ENCODE measurements at places on chromosomes 2 and 18.
A peak's percentile ranks its signal among the peaks of the same experiment; 100 is the strongest.

GRCh38 chr2:96142217-96143113 is 2.8 kb downstream of the DUSP2 start:
- no peak for DNase-seq

- no peak for DNase-seq
Observed at GRCh38 chr2:221034973-221035372, 537.1 kb downstream of the EPHA4 start.

- DNase-seq = no peak
Observed at GRCh38 chr2:197879812-197880408, 75.5 kb downstream of the PLCL1 start.

DNA sequence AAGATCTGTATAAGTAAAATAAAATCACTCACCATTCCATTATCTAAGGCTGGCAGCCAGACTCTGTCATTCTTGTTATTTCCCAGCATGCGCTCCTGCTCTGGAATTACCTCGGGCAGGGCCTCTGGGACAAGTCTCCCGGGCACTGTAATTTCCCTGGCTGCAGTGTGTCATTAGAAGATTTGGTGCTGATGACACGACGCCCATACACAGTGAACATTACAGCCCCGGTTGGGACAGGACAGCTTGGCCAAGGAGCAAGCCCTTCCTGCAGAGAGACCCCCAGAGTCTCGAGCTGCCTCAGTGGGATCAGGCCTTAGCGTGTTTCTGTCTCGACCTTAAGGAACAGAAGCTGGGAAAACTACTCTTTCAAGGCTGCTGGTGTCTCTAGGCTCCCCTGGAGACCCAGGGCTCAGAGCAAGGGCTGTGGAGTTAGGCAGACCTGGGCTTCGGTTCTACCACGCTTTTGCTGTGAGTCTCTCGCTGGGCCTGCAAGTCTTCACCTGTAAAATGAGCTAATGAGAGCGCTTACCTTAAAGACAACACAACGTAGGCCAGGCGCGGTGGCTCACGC is 39.7 kb downstream of the SMAD7 start:
- DNase-seq = no peak

DNA sequence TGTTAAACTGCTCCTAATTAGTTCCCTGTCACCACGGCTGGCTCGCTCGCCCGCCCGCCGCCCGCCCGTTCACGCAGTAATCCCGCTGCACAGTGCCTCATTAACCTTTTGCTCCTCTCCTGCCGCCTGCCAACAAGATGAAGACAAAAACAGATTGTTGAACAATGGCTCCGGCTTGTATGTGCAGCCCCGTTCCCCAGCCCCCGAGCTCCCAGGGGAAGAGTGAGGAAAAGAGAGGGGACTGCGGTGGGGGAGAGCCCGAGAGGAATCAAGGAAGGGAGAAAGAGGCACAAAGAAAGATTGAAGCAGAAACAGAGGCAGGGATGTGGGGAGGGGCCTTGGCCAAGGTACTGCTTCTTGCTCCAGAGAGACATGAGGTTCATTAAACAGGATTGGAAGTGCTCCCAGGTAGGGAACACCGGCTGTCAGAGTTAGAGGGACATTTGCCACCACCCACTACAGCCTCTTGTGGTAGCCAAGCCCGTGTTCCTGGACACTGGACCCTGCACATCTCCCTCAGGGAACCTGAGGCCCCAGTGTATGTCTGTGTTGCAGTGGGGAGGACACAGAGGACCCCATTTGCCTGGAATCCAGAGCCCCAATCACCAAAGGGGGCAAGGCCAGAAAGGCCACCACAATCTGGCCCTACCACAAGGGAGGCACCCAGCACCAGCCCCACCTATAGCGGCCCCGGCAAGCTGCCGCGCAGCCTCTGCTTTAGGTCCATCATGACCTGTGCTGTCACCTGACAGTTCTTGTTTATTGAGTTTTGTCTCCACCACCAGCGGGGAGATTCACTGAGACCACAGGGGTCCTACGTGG is 38.1 kb downstream of the EMX1 start:
- DNase-seq = no peak

GRCh38 chr18:63017076-63017475 is 301.7 kb downstream of the PHLPP1 start:
- no peak for DNase-seq

DNA sequence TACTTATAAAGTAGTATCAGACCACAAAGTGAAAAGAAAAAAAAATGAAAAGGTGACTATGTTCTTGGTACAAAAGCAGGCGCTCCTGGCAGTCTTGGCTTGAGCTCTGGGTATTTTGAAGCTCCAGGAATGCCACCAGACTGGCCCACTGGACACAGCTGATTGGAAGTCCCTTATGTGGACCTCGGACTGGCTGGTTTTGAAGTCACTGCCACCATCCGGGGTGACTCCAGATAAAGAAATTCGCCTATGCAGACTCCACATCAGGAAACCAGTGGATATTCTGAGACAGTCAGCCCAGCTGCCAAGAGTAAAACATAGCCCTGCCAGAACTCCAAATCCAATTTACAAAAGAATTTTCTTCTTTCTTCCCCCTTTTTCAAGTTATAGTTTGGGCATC is 28.0 kb downstream of the ACKR3 start:
- no peak for DNase-seq

DNA sequence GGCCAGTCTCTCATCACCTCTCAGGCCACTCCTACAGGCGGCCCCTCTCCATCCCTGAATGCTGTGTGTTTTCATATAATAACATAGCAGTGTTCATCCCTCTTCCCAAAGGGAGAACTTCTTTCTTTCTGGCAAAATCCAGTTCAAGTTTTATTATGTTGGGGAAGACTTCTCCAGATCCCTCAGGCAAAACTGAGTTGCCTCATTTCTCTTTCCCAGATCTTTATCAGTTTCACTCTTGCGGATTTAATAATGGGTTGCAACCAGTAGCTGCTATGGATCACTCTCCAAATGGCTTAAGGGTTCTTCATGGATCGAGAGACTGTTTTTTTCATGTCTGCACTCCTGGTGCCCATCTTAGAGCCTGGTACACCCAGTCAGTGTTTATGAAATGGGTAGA is 129.9 kb downstream of the FHOD3 start:
- DNase-seq = no peak

GRCh38 chr2:83967854-83968253 is 491.2 kb downstream of the SUCLG1 start:
- peak; percentile 4 for DNase-seq

GRCh38 chr18:51013259-51013658 is 16.8 kb upstream of the SMAD4 start:
- DNase-seq = no peak

DNA sequence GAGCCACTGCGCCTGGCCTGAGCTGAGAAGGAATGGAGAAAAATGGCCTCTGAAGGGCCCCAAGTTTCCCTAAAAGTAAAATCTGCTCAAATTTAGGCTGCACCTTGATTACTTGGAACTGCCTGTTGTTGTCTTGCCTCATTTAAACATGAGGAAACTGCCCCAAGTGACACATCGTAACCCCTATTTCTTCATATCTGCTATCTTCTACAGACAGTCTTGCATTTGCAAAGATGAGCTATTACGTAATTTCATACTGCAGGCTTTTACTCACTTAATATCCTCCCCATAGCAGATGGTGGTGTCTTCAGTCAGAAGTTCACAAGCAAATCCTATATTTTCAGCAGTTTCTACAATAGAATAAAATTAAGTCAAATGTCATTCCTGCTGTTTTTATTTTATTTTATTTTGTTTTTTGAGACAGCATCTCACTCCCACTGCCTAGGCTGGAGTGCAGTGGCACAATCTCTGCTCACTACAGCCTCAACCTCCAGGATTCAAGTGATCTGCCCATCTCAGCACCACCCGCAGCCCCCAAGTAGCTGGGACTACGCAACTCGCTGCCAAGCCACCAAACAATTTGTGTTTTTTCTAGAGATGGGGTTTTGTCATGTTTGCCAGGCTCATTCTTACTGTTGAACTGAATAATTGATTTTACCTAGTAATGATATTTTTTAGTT is 45.3 kb upstream of the NARS1 start:
- peak; percentile 99 for DNase-seq

DNA sequence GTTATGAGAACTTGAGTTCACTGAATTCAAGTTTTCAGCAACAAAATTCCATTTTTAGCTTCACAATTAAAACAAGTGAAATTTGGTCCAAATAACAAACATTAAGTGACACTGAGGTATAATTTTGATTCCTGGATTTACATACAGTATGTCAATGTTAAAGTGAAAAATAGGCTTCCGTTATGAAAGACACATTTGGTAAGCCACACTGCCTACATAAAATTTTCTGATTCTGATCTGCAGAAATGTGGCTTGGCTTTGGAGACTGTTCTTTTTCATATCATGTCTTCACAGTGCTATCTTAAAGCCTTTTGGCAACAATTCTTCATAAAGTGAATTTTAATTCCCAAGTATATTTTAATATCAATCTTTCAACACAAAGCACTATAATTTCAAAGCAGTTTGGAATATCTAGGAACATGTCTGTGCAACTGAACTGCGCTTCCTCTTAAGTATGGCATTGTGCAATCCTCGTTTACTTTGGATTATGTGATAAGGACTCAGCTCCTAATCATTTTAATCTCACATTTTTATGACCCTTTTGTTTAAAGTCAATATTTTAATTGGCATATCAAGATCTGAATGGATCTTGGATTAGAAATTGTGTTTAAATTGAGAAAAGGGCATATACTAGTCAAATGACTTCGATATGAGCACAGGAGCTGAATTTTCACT is 60.0 kb downstream of the RBMS1 start:
- DNase-seq = no peak

DNA sequence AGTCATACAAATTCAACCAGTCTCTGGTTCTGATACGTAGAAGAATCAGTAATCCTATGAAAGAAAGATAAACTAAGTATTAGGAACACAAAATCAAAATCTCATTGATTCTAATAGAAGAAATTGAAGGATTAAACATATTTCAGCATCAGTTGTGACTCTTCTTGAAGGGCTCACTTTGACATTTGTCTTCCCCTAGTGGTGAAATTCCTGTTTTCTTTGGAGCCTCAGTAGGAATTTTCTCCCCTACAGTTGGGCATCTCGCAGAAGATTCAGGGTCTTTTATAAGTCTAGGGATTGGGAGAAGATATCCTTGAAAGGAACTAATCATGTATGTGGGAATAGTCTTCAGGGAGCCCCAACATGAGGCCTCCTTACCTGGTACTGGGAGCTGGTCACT is 2.8 kb upstream of the CRYGB start:
- no peak for DNase-seq

GRCh38 chr2:10398496-10398895 is 49.6 kb downstream of the ODC1 start:
- DNase-seq = no peak

GRCh38 chr2:120538691-120539423 is 192.9 kb downstream of the INHBB start:
- no peak for DNase-seq

DNA sequence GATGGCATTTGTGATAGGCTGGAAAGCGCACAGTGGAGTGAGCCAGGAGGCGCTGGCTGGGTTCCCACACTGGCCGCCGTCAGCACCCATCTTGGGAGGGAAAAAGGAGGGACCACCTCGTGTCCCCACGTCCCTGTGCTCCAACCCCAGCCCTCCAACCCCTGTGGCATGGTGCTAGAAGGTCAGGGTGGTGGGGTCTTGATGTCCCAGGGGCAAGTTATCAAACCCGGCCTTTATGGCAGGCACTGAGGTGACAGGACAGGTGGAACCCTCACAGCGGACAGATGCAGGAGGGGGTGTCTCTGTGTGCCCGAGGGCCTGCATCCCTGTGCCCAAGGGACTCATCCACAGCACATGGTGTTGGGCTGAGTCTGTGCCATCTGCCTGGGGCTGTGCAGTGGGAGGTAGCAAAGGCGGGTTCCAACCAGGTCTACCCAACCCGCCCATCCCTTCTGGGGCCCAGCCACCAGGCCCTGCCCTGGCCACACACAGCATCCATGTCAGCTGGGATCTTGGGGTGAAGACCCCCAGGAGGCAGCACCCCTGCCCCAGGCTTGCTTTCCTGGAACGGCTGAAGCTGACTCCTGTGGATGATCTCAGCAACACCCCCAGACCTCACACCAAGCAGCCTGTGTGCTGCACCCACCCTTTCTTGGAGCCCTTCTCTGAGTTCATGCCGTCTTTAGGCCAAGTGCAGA is 246.1 kb downstream of the NDUFA10 start:
- DNase-seq = no peak

GRCh38 chr2:169716938-169717690 is 16.5 kb upstream of the KLHL23 start:
- DNase-seq = no peak

GRCh38 chr18:63979409-63979920 is 9.6 kb downstream of the SERPINB8 start:
- DNase-seq = peak; percentile 44

DNA sequence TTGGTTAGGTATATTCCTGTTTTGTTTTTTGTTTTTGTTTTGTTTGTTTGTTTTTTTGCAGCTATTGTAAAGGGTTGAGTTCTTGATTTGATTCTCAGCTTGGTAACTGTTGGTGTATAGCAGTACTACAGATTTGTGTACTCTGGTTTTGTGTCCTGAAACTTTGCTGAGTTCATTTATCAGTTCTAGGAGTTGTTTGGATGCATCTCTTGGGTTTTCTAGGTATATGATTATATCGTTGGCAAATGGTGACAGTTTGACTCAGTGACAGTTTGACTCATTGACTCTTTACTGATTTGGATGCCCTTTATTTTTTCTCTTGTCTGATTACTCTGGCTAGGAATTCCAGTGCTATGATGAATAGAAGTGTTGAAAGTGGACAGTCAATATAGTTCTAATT is 53.7 kb downstream of the APLF start:
- DNase-seq = no peak

DNA sequence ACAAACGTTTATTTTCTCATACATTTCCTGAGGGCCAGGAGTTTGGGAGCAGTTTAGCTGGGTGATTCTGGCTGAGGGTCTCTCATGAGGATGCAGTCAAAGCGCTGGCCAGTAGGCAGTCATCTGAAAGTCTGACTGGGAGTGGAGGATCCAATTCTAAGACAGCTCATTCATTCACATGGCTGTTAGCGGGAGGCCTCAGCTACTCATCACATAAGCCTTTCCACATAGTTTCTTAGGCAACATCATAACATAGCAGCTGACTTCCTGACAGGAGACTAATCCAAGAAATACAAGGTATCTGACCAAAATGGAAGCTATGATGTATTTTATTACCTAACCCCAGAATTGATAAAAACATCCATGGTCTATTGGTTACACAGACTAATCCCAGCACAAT is 2.9 kb upstream of the MRPL44 start:
- no peak for DNase-seq

DNA sequence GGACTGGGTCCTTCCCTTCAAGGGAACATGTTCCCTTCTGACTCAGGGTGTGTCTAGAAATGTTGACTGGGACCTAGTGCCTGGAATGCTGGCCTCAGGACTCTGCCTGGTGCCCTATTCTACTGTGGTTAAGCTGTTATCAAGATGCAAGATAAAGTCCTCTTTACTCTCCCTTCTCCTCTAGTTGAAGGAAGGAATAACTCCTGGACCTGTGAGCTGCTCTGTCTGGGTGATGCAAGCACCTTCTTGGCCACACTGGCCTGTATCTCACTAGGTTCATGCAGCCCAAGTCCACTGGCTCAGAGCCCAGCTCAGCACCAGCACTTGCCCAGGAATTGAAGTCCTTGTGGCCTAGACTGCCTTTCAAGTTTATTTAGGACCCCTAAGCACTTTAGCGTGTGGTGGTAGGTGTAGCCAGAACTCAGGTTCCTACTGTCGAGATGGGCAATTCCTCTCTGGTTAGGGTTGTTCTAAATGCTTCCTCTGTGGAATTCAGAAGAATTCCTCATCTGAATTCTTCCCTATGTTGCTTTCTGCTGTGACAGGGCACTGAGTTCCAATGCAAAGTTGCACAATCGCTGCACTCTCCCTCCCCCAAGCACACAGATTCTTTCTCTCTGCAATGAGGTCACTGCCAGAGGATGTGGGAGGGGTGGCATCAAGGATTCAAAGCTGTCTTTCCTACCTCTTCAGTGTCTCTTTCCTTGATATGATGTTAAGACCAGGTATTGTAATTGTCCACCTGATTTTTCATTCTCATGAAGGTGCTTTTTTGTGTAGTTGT is 54.7 kb downstream of the VWC2L start:
- DNase-seq = no peak

All from erythroblast (primary cell).